ENCODE measurements at places on chromosomes 1 and 21.

DNA sequence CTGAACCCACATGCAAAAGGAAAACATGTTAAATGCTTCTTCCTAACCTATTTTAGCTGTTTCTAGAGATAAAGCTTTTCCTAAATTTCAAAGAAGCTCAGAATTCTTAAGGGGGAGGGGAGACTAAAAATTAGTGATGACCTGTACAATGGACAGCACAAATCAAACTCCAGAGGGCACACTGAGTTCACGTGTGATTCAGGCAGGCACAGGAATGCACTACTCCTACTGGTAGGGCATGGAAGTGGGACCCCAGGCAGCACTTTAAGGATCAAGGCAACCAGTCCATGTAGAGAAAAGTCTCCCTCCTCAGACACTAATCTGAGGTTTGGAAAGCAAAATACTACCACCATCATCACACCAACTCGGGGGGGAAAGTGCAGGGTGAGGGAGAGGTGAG lies 31.3 kb upstream of the CLCA4 start:
- no peak for DNase-seq

DNA sequence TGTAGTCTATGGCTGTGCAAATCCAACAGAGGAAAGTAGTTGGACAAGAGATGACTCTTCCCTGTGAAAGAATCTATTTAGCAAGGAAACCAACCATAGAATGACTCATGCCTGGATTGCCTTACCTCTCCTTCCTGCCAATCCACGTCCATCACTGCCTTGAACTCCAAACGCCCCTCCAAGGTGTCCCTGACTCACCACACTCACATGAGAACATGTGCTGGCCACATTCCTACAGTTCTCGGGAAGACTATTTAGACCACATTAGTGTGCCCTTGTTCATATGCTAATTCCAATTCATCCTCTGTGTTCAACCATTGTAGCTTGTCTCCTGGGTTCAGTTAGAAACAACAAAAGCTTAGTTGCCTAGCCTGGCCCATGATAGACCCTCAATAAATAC lies 157.3 kb downstream of the SLC30A10 start:
- DNase-seq, result no peak

DNA sequence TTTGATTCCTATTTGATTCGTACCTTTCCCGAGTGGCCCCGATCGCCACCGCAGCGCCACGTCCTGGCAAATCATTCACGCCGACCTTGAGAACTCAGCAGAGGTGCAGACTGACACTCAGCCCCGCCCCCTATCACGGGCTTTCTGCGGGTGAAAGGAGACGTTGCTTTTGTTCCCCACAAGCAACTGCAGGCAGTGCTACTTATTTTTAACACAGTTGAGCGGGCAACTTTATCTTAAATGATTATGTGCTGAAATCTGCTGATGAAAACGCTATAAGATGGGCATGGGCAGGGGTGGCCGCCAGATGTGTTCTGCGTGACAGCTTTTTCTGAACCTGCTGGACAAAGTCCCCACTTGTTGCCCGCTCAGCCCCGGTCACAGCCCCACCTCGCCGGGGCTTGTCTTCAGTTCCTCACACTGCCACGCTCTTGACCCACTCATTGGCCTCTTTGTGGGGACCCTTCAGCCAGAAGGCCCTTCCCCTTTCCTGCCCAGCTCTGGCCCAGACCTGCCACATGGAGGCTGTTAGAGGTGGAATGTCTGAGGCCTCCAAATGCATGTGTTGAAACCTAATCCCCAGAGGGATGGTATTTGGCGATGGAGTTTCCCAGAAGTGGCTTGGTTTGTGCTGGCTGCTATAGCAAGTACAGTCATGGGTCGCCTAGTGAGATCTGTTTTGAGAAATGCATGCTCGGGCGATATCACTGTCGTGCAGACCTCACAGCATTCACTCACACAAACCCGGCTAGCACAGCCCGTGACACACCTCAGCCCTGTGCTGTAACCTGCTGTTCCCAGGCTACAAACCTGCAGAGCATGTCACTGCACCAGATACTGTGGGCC lies 15.7 kb upstream of the PDXK start:
- no peak for DNase-seq

- no peak for DNase-seq
Observed at GRCh38 chr1:28067523-28068090, 20.8 kb downstream of the EYA3 start.

- DNase-seq, result no peak
Observed at GRCh38 chr1:110638058-110638457, 31.9 kb upstream of the KCNA2 start.

GRCh38 chr1:106944721-106945120 lies 111.8 kb upstream of the PRMT6 start:
- no peak for DNase-seq

- DNase-seq, result peak; percentile 82
Observed at GRCh38 chr1:157090196-157090647, 9.4 kb downstream of the ETV3L start.

GRCh38 chr1:236261033-236261432 lies 20.7 kb downstream of the ERO1B start:
- DNase-seq, result no peak

GRCh38 chr1:12587981-12588640 lies 29.9 kb downstream of the DHRS3 start:
- no peak for DNase-seq

DNA sequence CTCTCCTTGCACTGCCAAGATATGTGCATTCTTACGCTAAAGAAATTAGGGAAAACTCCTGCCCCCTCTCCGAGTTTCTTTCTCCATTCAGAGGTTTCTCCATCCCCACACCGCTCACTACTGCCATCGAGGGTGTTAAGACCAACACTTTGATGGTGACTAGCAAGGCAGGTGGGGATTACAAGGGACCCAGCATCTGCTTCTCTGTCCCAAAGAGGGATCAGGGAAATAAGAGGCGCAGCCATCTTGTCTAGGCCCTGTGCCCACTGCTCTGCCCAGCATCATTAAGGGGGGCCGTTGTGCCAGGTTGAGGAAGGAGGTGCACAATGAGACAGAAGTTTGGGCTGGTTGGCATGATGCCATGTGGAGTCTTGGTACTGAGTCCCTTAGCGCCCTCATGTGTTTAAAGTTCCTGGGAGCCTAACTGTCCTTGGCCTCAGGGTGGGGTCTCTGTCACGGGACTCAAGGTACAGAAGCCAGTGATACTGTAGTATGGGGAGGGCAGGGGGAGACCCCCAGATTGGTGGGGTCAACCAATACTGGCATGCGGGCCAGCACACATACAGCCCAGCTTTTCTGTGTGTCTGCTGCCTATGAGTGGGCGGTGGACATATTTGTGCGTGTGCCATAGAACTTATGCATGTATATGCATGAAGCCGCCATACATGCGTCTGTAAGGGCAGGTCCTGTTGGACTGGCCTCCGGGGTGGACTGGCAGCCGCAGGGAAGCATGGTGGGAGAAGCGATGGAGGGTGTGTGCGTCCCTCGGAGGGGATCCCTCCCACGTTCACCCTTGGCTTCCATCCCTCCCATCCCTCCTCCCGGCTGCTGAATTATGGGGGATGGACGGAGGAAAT lies 5.5 kb downstream of the EFNA3 start:
- DNase-seq, result no peak

DNA sequence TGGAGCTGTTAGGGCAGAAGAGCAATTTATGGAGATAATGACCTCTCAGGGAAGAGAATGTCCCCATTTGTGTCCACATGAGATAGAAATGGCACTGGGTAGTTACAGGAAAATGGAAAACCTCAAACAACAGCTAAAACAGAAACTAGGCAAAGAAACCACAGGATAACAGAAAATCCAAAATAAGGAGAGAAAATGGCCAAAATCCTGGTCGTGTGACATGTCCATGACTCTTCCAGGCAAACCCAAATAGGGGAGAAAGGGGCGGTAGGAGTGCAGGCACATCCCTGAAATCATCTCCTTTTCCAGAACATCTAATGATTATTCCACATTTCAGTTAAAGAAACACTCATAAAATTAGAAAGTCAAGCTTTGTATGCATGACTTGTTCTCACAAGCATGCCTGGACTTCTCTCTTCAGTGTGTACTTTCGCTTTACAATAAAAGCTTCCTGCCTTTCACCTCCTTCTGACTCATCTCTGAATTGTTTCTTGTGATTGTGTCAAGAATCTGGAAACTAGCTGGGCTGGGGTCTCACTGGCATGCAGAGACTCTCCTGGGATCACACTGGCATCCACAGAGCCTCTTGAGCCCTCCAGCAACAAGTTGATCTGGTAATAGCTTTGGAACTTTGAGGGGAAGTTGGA lies 171.4 kb upstream of the ZP4 start:
- DNase-seq, result no peak

- no peak for DNase-seq
Observed at GRCh38 chr1:43538143-43538487, 7.4 kb downstream of the PTPRF start.

DNA sequence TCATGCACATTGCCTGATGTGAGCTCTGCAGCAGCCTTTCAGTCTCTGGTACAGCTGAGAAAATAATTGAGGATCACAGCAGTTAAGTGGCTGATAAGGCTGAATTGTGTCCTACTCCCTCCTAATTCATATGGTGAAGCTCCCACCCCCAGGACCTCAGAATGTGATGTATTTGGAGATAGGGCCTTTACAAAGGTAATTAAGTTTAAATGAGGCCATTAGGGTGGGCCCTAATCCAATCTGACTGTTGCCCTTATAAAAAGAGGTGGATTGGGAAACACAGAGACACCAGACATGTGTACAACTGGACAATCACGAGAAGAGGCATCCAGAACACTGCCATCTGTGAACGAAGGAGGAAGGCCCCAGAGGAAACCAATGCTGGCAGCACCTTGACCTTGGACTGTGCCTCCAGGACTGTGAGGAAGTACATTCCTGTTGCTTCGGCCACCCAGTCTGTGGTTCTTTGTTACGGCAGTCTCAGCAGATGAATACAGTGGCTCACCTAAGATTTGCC lies 148.1 kb downstream of the TRABD2B start:
- DNase-seq, result no peak

DNA sequence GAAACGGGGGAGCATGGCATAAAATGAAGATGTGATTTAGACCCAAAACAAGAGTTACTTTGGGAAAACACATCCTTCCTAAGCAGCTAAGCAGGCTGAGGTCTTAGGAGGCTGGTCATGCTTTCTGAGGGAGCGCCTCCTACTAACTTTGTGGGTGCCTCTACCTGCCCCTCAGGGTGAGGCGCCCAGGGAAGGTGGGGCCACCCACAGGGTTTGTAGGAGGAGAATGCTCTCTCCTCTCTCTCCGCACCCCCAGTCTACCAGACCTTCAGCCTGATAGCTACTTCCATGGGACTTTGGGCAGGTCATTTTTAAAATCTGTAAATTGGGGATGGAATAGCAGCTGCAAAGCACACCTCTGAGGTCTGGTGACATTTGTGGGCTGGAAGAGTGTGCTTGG lies 23.8 kb downstream of the SLC27A3 start:
- no peak for DNase-seq

DNA sequence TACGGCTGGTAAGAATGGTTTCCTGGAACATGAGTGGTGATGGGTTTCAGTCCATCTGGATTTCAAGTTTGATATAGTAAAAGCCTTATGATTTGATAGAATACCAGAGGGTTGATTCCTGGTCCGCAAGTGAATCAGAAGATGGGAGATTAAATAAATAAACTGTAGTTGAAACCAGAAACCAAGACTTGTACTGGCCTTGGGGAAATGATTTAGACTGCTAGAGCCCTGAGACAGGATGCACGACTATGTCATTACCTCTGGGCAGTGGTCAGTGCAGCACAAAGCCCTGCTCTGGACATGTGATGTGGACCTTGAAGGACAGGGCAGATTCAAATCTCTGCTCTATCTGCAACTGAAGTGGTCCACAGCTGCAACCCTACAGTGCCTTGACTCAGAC lies 15.6 kb upstream of the FMOD start:
- DNase-seq, result no peak

DNA sequence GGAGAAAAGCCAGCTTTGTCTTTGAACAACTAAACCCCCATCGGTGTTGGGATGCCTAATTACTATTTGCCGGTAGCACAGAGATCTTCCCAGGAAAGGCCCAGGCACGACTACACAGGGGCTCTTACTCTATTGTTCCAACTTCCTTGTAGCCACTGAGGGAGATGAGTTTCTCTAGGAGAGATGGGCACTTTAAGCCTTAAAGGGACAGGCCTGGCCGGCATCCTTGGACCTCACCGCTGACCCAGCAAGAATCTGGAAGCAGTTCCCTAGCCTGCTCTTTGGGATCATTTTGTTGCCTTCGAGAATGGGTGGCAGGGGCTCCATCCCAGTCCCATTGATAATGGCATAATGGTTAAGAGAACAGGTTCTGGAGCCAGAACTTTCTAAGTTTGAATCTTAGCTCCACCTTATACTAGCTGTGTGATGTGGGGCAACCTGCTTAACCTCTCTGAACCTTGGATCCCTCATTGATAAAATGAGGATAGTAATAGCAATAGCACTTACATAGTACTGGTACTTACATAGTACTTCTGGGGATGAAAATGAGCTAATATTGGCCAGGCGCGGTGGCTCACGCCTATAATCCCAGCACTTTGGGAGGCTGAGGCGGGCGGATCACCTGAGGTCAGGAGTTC lies 239.1 kb upstream of the TMEM51 start:
- DNase-seq, result no peak

- no peak for DNase-seq
Observed at GRCh38 chr1:92964316-92964715, 3.1 kb upstream of the DIPK1A start.

- no peak for DNase-seq
Observed at GRCh38 chr1:246261639-246262038, 245.4 kb downstream of the SMYD3 start.

DNA sequence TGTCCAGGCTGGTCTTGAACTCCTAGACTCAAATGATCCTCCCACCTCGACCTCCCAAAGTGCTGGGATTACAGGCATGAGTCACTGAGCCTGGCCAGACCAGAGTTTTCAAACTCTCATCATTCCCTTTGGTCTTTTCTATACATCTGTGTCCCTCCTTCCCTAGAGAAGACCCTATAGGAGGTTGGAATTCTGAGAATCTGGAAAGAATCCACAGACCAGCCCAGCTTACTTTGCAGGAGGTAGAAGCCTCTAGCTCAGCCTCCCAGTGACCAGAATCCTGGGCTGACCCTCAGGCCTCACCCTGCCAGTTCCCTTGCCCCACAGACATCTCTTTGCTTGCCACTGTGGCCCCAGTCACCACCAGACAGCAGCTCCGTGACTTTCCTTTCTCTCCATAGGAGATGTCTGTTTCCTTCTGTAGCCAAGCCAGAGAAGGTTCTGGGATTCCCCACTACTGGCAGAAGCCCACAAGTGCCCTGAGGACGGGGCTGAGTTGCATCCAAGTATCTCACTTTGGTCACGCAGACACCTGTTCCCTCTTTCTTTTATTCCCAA lies 34.7 kb upstream of the KHDRBS1 start:
- no peak for DNase-seq

DNA sequence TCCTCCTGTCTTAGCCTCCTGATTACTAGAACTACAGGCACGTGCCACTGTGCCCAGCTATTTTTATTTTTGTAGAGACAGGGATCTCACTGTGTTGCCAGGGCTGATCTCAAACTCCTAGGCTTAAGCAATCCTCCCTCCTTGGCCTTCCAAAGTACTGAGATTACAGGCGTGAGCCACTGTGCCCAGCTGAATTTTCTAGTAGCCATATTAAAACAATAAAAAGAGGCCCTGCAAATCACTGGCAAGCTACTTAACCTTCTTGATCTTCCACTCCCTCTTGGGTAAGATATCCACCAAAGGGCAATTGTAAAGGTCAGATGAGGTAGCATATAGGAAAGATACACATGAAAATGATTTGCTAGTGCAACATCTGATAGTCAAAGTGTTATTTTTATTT lies 65.6 kb upstream of the SRSF10 start:
- DNase-seq, result no peak

Data from activated naive CD4-positive, alpha-beta T cell (primary cell).